Heart right ventricle (tissue), 16 donors: ENCODE measurements at places on chromosomes 13 and 19. TPM values are rescaled to one million over a fixed set of nuclear protein-coding genes. Genes with fewer than 3 reads are reported as not detected.

Gene PET100
- 152 TPM for total RNA-seq

Gene PCP2
- total RNA-seq, result 0.35 TPM

Gene KRTDAP
- total RNA-seq, result not detected

Gene ZNF177
- 3.0 TPM for total RNA-seq
